Kidney (tissue), 22 donors: ENCODE measurements at places on chromosomes 5 and 9. TPM values are rescaled to one million over a fixed set of nuclear protein-coding genes. Genes with fewer than 3 reads are reported as not detected.

DNA sequence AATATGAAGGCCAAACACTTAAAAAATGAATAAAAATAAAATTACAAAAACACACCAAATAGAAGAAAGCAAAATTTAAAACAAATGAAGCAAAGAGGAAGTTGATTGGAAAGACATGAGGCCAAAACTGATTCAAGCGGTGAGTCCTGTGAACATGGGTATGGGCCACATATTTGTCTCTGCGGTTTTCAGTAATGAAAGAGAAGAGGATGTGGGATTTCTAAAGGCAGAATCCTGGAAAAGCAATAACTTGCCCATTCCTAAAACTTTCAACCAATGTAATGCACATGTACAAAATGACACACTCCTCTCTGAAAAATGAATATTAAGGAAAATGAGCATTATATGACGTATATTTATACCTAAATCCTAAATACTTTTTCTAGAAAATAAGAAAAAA is 263.7 kb downstream of the SEMA5A start:
- DNase-seq: no peak

GRCh38 chr5:400282-401145 is 42.5 kb upstream of the EXOC3 start:
- no peak for DNase-seq

DNA sequence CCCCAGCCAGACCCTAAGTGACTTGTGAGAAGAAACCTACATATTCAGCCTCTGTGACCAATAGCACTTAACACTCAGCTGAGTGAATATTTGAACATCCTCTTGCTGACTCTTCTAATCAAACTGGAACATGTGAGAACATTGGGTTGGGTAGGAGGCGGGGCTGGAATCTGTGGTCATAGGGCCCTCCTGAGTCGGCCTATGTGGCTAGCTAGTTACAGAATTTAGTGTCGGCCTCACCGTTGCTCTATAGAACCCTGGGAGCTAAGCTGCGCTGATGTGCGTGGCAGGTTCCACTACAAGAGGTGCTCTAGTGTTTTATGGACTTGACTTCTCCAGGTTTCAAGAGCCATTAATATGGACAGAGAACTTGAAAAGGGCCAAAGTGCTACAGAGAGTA is 138.8 kb downstream of the DROSHA start:
- no peak for DNase-seq

DNA sequence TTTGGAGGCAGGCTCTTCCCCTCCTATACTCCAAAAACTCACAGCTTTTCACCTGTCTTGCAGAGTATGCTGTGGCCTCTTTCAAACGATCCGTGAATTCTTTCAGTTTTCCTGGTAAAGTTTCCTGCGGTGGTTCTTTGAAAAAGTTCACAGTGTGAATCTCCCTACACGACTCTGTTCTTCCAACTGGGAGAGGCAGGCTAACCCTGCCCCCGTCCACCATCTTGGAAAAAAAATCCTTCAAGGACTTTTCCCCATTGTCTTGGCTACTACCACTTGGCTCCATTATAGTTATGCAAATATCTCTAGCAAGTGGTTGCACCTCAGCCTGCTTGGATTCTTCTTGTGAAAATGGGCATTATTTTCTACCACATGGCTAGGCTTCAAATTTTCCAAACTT is 382.6 kb downstream of the AGTPBP1 start:
- no peak for DNase-seq

The IL7R gene
- total RNA-seq: 53.7 TPM

The PCDHB6 gene
- 2.0 TPM for total RNA-seq

The GAS1 gene
- total RNA-seq: 8.2 TPM

The ANKRD20A1 gene
- 4.2 TPM for total RNA-seq

The OLFML2A gene
- total RNA-seq: 12.2 TPM

- no peak for DNase-seq
These were observed 194.6 kb downstream of the CSNK1G3 start for GRCh38 chr5:123706531-123706930.

The GHR gene
- 3.7 TPM for total RNA-seq

The AHRR gene
- total RNA-seq: 1.7 TPM

The NMUR2 gene
- not detected for total RNA-seq

GRCh38 chr9:73183917-73184861 is 32.5 kb downstream of the ANXA1 start:
- no peak for DNase-seq

The FGF1 gene
- total RNA-seq: 2.1 TPM
